ENCODE measurements at places on chromosomes 1 and 21.

DNA sequence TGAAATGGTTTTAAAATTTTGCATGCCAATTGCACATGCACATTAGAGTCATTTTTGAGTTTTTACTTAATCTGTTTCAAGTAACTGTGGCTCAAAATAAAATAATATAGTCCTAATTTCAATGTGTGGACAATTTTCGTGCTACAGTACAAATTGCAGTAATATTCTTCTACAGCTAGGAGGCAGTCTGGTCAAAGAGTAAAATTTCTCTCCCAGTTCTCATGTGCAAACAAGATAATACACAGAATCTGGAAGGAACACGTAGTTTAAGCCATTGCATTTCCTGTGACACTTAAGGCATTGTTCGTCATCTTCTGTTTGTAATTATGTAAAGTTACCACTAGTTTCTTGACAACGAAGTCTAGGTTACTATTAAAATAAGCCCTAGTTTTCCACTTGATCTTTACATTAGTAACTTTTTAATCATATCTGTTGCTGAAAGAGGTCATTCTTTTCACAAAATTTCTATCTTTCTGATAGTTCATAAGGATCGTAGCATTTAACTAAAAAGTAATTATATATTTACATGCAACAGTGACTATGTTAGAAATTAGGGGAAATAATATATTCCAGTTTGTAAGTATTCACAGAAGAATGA, 28.9 kb downstream of the ODR4 start:
- DNase-seq = no peak

DNA sequence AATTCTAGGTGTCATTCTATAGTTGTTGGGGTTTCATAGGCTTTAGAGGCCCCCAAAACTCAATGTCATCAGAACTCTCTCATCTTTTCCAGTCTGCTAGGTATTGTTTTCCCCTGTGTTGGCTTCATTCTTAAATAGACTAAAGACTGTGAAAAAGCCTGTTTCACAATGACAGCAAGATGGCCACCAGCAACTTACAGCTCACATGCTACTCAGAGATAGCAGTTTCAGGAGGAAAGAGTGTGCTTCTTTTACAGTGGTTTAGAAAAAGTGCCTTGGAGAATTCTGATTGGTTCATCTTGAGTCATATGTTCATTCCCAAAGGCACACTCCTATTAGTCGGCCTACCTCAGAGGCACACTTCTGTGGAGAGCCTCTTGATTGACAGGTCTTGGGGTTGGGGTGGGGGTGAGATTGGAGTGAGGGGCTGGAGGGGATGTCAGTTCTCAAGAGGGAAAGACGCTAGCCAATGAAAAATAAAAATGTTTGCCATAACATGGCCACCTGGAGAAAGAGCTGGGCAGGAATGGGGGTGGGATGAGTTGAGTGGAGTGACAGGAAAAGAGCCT, 8.5 kb downstream of the IL23R start:
- no peak for DNase-seq

GRCh38 chr1:206663832-206664652, 20.7 kb upstream of the MAPKAPK2 start:
- DNase-seq = peak; percentile 57

- DNase-seq = no peak
Measured at GRCh38 chr1:58409336-58409735, 137.2 kb downstream of the OMA1 start.

DNA sequence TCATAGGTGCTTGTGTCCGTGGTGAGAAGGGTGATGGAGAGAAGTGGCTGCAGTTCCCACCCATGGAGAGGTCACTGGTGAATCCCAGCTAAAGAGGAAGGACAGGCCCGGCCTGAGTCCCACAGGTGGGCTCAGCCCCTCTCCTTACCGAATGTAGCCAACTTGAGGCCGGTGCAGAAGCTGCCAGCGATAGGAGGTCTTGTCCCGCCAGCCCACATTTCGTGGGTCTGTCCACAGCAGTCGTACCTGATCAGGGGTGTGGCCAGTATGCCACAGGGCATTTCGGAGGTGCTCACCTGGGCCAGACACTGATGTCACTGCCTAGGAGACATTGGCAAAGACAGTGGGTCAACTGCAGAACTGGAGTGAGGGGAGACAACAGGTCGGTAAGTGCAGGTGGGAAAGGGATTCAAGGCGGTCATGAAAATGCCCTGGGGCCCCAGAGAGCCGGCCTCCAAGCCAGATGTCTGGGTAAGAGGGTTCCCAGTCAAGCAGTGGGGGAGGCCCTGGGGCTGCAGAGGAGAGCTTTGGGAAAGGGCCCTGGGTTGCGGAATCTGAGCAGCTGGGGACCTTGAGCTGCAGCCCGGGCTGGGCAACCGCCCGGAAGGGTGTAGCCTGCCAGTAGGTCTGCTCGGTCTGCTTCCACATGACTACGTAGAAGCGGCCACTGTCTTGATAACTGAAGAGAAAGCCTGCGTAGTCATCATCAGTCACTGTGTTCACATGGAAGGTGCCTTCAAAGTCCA, 10.6 kb downstream of the THBS3 start:
- no peak for DNase-seq

- no peak for DNase-seq
Measured at GRCh38 chr1:1355416-1355815, 2.9 kb downstream of the MXRA8 start.

GRCh38 chr1:87263785-87264184, 64.9 kb upstream of the LMO4 start:
- no peak for DNase-seq

DNA sequence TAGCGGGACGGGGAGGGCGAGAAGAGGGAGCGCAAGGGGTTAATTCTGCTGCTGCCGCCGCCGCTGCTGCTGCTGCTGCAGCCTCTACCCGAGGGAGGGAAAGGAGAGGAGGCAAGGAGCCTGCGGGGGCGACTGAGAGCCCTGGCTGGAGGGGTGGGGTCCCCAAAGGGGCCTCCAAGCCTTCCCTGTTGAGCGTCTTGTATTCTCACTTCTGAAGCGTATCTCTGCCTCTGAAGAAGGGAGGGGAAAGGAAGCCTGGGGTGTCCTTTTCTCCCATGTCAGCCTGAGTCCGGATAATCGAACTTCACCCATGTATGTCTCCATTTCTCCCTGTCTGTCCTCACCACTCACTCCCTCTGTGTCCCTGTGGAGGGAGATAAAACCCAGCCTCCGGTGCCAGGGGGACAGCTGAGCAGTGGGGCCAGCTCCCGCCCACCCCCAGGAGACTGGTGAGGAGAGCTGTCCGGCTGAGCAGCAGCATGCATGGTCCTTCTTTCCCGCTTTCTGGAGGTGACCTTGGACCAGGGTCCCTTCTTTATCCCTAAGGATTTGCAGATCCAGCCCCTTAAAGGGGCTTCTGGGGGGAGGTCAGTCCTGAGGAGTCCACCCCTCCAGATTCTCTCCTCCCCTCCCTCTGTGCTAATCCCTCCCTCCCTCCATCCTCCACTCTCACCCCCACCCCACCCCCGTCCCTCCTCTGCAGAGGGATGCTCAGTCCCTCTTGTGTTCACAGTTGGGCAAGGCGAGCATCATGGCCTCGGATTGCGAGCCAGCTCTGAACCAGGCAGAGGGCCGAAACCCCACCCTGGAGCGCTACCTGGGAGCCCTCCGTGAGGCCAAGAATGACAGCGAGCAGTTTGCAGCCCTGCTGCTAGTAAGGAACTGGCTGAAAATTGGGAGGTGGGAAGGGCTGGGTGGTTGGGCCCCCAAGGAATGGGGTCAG, 1.0 kb downstream of the NCDN start:
- DNase-seq = no peak

DNA sequence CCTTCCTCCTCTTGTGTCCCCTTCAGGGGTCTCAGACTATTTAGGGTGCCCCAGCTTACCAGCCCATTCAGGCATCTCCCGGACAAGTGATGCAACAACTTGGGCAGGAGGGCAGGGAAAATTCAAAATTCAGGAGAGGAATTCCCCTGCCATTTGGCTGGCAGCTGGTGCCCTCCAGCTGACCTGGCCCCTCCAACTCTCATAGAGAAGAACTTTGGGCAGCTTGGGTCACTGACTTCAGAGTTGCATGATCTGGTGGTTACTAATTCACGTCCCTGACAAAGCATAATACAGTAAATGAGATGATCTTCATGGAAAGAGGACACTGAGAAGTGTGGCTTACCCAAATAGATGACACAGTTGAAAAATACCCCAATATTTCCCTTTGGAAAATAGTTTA, at the start of gene FCAMR:
Gene FCAMR (minus strand): TSS at position 15 of the 400 bp plus-strand sequence. CDS start 335 bp downstream, outside the sequence.
- DNase-seq = no peak

DNA sequence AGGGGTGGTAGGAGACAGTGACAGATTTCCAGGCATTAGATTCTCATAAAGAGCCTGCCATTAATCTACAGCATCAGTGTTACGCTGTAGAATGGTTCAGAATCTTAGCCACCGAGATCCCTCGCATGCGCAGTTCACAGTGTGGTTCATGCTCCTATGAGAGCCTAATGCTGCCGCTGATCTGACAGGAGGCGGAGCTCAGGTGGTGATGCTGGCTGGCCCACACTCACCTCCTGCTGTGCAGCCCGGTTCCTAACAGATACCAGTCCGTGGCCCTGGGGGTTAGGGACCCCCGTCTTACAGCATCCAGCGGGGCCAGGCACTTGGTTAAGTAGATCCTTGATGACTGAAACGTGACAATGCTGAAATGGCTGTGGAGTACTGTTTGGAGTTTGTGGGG, 163.6 kb upstream of the C1orf21 start:
- no peak for DNase-seq

DNA sequence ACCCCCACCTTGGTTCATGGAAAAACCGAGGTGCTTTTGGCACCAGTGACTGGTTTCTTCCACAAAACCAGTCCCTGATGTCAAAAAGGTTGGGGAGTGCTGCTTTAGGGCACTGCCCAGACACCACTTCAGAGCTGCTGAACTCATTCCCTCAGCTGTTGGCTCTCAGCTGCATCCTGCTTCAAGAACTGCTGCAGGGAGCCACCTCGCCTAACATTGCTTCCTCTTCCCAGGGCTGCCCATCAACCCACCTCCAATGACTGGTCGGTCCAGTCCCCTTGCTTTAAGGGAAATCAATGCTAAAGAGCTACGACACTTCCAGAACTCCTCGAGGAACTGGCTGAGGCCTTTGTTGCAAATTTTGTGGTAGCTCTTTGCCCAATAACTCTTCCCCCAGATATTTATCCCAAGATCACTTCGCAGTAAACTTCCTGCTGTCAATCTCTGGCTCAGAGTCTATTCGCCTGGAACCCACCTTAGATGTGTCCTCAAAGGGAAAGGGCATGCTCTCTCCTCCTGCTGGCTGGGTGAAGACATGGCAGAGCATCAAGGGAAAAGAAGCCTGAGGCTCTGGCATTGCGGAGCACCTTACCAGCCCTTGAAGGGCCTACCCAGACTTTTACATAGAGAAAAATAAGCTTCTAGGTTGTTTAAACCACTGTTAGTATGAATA, 29.0 kb downstream of the C1orf52 start:
- no peak for DNase-seq

DNA sequence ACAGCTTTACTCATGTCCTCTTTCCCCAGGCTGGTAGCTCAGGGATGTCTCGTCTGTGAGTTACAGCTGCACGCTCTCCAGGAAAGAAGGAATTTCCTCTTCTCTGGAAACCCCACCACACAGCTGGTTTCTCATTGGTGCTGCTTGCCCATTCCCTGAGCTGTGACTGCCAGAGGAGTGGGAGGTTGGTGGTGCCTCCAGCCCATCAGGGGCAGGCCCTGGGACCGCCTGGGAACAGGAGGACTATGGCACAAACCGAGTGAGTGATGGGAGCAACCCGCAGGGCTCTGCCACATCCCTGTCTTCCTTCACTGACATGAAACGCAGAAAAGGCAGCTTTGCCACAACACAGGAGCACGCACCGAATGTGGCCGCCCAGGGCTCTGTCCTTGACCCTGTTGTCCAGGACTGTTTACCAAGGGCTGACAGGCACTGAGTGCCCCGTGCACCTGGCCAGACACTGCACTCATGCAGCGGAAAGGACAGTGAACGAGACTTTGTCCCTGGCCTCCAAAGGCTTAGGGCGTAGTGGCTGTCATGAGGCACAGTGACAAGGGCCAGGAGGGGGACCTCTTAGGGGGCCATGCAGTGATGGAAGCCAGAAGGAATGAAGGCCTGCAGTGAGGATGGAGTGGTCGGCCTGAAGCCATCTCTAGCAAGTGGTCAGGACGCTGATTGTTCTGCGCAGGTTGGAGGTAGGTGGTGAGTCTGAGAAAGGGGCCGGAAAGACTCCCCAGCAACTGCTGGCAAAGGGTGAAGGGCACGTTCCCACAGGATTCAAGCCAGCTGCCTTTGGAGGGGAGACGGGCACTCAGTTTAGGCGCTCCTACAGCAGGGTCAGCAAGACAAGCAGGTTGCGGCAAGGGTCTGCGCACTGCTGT, 1.7 kb upstream of the CCNL2 start:
- DNase-seq = no peak

DNA sequence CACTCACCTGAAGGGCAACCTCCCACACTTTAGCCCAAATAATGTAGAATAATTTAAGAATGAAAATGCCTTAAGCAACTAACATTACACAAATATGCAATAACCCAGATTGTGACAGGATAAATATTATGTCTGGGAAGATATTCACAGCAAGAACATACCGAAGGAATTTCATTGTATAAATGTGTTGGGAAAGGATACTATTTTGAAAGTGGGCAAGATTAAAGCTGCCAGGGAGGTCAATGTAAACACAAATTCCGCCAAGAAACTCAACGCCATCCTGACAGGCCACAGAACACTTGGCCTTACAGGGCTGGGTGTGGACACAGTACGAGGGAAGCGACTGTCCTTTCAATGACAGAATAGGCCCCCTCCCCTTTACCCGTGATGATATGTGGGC, 173.3 kb downstream of the RUNX1 start:
- DNase-seq = no peak

DNA sequence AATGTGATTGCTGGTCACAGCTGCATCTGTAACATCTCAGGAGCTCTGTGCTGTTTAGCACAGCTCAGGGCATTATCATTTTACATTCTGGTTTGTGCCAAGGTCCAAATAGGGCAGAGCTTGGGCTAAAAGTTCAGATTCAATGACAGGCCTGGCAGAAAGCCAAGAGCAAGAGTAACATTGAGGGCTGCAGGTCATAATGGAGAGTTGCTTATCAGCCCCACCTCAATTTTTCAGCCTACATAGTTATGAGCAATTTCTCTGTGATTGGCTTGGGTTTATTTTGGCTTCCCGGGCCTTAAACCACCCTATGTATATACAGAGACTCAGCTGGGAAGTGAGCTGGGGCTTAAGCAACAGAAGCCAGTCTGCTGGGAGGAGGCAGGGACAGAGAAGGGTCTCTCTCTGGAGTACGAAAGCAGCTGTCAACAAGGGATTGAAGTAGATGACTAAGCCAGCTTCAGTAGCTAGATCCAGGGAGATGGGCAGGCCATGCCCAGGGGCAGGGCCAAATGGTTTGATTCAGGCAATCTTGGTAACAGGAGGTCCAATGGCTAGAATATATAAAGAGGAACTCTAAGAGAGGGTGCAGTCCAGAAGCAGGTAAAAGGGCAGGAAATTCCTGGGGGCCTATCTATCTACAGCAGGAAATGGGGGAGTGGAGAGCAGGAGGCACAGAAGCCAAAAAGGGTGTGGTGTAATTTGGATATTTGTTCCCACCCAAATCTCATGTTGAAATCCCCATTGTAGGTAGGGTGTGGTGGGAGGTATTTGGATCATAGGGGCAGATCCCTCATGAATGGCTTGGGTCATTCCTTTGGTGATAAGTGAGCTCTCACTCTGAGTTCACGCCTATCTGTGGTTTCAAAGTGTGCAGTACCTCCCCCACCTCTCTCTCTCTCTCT, 49.0 kb downstream of the BRINP2 start:
- DNase-seq = no peak

Measured in stimulated activated CD4-positive, alpha-beta T cell treated with anti-CD3 and anti-CD28 coated beads, Interleukin-1b, Interleukin-23, amount 100 ng/mL, for 1 hour (primary cell).